Activated CD4-positive, alpha-beta T cell treated with anti-CD3 and anti-CD28 coated beads, Interleukin-2, amount 50 U/mL, for 48 hours (primary cell): ENCODE measurements at places on chromosomes 6 and 20.

DNA sequence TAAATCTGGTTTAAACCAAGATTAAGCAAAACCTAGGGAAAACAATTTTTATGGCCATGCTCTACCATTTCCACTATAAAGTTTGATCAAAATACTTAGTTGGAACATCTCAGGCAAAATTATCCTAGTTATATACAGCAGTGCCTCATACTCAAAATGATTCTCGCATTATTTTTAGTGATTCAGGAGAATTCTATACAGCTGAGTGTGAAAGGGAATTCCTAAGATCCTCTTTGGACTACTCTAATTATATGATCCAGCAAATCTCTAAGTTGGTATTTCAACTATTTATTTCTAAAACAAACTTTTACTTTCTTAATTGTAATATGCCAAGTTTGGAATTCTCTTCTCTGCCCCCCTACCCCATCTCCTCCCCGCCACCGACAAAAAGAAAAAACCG, 8.6 kb downstream of the DTNBP1 start:
- no peak for DNase-seq

DNA sequence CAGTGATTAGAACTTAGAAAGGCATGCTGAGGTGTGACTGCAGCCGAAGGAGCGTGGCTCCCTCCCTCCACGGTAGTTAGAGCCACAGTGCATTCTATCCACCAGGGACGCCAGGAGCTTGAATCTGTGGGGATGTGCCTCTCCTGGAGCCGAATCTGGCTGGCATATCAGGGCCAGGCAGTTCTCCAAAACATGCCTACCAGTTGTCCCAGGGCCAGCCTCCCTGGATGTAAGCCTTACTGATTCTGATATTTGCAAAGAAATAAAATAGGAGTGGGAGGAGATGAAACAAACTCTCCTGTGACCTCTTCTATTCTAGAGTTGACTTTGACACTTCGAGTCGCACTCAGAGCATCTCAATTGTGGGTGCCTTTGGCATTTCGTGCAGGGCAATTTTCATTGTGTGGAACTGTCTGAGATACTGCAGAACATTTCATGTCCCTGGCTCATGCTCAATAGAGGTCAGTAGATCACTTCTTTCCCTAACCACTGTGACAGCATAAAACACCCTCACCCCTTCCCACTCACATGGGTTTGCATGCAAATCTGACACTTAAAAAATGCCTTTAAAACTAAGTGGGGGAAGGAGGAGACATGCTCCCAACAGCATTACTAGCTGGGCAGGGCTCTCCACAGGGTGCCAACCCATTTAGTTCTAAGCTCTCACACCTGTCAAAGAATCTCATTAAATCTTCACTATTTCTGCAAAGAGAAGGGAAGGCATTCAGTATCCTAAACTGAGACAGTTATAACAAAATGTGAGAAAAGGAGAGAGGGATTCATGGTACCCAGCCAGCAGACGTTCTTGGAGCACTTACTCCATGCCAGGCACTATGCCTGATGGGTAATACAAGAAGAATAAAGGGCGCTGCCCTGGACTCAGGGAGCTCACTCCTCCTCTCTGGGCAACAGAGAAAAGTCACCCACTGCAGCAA, 378.9 kb downstream of the PREX1 start:
- DNase-seq: no peak

DNA sequence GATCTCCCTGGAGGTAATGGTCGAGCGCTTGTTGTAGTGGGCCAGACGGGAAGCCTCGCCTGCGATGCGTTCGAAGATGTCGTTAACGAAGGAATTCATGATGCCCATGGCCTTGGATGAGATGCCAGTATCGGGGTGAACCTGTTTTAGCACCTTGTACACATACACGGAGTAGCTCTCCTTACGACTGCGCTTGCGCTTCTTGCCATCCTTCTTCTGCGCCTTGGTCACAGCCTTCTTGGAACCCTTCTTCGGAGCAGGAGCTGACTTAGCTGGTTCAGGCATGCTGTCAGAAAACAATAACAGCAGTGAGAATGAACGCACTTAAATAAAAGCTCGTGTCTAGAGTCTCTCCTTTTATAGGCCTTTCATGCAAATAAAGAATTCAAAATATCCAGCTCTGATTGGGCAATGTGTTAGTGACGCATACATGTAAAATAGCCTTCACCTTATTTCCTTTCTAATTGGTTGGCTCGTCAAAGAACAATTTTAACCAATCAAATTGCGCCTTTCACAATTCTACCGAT, 129.2 kb downstream of the HFE start:
- peak; percentile 84 for DNase-seq

GRCh38 chr20:16528078-16528477, 45.2 kb downstream of the KIF16B start:
- DNase-seq: no peak

DNA sequence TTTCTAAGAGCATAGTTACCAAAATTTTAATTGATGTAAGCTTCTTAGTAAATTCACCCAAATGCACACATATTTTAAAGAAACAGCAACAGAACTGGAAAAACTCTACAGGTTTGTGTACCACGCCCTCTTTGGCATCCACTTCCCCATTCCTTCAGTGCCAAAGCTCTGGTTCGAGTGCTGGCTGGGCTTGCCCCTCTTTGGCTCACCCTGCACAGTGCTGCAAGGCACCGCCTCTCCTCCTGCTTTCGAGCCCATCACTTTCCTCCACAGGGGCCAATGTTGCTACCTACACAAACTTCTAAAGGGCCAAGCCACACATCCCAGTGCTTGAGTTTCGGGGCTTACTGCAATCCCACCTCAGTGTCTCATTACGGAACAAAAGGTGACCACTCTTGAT, 9.6 kb downstream of the LRP11 start:
- DNase-seq: no peak

DNA sequence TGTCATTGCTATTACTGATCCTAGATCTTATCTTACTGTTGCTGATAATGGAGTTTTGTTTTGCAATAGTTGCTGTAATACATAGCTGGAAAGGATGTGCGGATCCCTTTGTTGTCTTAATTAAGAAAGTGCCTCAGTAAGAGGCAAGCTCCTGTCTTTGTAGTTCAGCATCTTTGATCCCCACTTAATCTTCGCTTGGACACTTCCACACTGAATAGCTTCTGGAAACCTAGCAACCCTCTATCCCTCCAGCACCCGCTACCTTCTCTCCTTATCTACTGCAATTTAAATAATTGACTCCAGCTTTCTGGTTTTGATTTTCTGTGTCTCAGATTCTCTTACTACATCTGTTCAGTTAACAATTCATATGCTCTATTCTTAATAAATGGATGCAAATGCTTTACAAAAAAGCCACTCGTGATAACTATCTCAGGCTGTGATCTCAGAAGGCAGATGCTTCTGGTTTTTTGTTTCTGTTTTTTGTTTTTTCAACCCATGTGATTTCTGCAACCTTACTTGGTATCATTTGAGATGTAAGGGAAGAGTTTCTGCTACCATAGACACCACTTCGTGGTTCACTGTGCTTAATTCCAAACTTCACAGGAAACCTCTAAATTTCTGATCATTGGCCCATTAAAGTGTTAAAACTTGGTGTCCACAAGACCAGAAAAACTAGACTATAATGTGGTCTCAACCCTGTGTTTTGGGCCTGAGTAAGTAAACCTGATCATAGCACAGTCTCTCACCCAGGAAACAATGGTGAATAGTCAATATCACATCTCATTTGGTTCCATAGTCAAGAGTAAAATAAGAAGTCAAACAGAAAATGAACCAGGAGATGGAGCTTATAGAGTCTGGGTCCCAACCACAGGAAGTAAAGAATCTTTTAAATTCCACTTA, 352.1 kb upstream of the SOX4 start:
- no peak for DNase-seq
